T-cell (primary cell): ENCODE measurements at places on chromosomes 12 and 14.

- DNase-seq, result no peak
Measured at GRCh38 chr14:46550836-46551235, 100.7 kb downstream of the RPL10L start.

DNA sequence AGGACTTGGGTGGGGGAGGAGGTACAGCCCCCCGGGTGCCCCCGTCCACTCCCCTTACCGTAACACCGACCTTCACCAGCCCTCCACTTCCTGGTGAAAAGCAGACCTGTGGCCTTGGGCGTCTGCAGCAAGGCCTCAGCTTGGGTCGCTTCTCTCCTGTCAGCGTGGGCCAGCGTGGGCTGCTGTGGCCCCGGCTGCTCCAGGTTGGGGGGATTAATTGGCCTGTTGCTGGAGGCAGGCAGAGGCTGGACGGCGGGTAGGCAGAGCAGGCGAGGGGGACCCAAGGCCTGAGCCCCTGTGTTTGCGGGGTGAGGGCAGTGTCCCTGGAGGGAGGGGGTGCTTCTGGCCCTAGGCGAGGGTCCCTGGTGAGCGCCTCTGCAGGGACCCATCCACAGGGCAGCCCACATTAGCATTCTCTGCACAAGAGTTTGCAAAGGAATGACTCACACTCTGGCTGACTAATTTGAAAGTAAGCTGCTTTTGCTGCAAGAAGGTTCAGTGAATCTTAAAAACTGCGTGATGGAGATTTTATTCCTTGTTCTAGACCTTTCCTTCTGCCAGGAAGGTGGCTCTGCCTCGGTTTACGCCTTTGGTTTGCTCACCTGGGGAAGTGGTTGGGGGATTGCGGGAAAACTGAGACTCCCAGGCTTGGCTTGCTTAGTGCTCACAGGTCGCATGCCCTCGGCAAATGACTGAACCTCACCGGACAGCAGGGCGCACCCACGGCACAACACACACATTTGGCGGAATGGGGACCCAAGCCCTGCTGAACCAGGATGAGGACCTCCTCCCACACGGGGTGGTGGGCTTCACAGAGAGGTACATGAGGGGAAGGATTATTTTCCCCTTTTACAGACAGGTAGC lies 37.9 kb upstream of the DLK1 start:
- DNase-seq, result no peak

- no peak for DNase-seq
Measured at GRCh38 chr14:68677901-68678300, 115.0 kb downstream of the ZFP36L1 start.

GRCh38 chr12:17528394-17528793 lies 561.6 kb downstream of the RERGL start:
- no peak for DNase-seq

DNA sequence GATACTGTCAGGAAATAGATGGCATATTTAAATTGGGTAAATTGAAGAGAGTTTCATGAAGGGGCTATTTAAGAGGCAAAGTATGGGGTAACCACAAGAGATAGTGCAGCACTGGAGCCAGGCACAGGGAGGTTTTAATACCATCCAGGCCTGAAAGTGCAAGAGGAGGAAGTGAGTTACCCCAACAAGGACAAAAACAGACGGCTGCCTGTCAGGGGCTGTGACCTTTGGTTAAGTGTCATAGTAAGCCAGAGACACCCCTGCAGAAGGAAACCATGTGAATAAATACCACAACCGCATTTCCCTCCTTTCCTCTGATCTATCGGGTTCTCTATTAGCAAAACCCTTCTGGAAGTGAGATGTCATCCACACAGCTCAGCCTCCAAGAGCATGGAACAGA lies 122.0 kb upstream of the DHRS4 start:
- DNase-seq, result no peak

DNA sequence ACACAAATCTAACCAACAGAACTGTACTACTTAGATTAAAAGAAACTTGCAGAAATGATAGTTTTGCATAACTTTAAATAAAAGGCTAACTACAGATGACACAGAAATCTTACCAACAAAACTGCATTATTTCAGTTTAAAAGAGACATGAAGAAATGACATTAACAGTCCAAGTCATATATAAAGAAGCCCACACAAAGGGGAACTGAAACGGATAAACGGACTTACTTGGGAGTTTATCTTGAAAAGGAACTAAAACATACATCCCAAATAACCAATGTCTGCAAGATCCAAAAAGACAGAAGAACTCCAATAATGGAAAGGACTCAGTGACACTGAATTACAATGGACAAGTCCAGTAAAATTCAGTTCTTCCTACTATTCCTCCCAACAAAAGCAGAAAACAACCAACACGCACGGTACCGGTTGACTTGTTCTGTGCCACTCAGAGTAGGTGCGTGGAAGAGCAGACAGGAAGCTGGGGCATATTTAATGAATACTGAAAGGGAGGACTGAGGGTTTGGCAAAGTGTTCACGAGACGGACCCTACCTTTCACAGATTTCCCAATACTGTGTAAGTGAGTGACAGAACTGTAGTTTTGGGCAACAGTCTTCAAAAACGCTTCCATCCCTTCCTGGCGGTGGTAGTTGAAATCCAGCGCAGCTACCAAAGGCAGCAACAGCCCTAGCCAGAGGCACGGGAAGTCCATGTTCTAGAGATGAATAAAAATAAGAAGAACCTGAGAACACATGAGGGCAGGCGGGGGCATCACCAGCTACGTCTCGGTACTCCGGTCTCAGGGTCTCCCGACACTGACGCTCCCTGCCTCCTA lies 627 bp downstream of the CPM start:
- no peak for DNase-seq

GRCh38 chr14:56341766-56342493 lies 223.7 kb downstream of the PELI2 start:
- DNase-seq, result no peak

DNA sequence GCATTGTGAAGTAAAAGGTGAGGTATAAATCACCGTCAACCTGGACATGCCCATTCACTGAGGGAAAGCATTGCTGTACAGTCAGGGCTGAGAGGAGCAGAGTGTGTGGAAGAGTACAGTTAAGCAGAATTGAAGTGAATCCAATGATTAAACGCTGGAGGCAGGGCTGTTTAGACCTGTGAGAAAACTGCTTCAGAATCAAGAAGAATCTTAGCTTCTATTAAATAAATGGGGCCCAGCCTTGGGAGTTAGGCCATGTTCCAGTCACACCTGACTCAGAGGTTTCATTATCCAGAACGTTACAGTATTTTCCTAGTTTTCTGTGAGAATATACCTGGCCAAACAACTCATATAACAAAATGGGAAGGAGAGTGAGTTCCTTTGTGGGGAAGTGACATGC lies 86.9 kb downstream of the ATP23 start:
- no peak for DNase-seq

DNA sequence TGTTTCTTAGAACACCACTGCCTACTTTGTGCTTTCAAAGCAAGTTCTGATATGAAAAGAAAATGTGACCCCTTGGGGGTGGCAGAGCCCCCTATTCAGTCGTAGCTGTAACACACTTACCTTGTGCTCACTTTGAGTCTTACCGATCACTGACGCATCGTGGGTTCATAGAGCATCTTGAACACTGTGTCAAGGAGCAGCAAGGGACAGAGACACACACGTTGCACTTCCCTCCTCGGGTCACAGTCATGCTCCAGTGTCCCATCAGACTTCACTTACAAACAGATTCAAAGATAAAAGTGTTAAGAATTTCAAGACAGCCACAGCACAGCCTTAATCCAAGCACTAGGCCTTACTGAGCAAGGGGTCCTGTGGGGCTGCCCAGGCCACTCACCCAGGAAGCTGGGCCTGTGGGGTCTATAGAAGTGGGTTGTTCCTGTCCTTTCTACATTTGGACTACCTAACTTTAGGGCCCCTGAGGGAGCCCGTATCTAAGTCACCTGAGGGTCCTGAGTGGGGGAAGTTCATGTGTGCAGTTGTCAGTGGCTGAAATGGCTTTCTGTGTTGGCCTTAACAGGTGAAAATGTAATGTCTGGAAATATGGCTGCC lies 75.4 kb upstream of the BDKRB2 start:
- DNase-seq, result no peak

GRCh38 chr12:124484526-124484953 lies 82.9 kb downstream of the NCOR2 start:
- DNase-seq, result no peak

DNA sequence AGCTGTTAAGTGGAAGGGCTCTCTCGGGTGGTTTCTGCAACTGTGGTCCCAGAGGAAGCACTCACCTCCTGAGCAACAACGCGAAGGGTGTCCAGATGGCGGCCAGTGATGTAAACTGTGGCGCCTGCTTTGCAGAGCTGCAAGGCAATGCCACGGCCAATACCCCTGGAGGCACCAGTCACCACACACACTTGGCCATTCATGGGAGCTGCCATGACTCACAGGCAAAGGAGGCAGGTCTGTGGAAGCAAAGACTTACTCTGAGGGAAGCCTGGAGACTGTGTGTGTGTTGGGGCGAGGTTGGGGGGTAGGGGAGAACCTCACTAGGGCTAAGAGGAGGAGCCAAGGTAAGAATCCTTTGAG lies 707 bp downstream of the DHRS1 start:
- DNase-seq, result no peak

- DNase-seq, result no peak
Measured at GRCh38 chr12:113742801-113743200, 223.3 kb downstream of the RBM19 start.

GRCh38 chr12:674272-674781 lies 11.1 kb upstream of the NINJ2 start:
- peak; percentile 61 for DNase-seq

GRCh38 chr14:55127460-55127951 lies 1.5 kb upstream of the LGALS3 start:
- DNase-seq, result no peak

DNA sequence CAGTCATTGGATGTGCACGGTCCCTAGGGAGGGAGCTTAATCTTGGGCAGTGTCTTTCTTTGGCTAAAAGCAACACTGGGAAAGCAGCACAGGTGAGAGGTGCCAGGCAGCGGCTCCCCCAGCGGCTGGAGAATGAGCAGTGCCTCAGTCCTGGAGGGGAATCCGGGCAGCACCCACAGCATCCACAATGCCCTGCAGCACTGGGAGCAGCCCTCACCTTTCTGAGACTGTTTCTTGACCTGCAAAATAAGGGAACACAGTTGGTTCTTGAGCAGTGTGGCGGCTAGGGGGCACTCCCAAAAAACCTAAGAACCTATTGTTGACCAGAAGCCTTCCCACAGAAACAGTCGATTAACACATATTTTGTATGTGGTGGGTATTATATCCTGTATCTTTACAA lies 75.8 kb downstream of the SINHCAF start:
- DNase-seq, result no peak

- DNase-seq, result no peak
Measured at GRCh38 chr14:59356767-59357166, 108.4 kb downstream of the GPR135 start.
